ENCODE measurements at places on chromosomes 5 and 9.

GRCh38 chr5:52051759-52052158 lies 668.5 kb downstream of the ISL1 start:
- DNase-seq: no peak

DNA sequence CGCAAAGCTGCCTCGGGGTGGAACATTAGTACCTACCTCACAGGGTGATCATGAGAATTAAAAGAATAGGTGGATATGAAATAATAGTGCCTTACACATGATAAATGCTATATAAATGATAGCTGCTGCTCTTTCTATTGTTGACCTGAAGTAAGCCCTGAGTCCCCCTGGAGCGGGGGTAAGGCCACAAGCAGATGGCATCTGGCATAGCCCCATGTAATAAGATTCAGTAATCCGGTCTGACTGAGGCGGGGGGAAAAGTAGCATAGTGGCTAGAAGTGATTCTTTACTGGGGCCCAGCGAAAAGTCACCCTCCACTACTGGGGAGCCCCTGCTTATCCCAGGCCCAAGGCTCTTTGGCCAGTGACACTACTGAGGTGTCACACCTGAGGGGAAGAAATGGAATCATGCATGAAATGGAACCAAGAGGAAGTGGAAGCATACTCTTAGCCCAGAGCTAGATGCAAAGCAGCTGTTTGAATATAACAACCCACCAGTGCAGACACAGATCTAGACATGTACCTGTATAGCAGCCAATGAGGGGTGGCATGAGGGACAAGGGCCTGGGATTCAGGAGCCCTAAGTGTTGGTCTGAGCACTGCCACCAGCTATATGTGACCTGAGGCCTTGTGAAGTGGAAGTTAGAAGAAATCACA lies 16.1 kb upstream of the FGFR4 start:
- DNase-seq: no peak

DNA sequence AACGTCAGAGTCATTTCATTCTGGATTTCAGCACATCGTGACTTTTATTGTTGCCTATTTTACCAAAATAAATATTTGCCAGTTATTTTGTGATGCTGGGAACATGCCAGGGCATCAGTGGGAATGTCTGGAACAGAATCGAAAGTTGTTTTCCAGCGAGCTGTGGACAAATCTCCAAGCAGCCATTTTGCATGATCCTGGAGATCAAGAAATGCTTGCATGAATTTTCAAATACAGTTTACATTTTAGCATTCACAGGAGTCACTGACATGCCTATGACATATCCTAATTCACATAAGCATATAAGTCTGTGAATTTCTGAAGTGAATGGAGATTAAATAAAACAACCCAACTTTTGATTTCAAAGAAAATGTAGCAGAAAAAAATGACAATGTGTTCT lies 119.4 kb downstream of the VCAN start:
- no peak for DNase-seq

DNA sequence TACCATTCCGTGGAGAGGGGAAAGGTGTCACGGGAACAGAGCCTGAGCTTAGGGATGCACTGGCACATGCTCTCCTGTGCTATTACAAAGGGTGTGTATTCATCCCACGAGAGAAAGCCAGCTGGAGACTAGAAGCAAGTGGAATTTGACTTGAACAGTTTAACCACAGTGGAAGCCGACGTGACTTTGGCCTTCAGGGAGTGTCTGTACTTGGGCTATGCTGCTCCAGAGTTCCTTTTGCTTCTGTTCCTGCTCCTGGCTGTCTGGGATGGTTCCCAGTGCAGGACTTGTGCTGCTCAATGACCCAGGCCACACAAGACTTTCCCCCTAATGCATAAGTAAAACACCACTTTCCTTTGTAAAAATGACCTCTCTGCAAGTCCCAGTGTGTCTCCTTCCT lies 7.9 kb upstream of the NFIL3 start:
- DNase-seq: no peak

All from AG04450 (cell line).